ENCODE measurements at places on chromosomes 7 and 10. TPM values are rescaled to one million over a fixed set of nuclear protein-coding genes. Genes with fewer than 3 reads are reported as not detected.

DNA sequence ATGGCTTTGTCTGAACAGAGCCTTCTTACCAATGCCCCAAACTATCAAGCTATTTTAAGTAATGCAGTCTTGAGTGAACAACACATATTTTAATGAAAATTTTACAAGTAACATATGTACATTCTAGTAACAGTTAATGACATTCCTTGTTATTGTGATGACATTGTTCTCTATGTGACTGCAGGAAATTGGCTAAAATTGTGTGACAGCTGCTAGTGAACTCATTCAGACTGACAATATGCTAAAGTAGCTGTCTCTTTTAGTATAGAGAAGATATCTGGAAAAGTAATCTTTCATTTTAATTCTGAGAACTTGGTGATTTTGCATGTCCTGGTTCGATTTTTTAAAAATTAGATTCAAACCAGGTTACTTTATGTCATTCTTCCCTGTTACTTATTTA, 259.8 kb upstream of the MAGI2 start:
- DNase-seq: no peak

- no peak for DNase-seq
Measured at GRCh38 chr10:6649903-6650302, 69.8 kb upstream of the PRKCQ start.

The MUC3A gene
- polyA plus RNA-seq: 0.72 TPM

GRCh38 chr10:79189853-79190435, 121.2 kb downstream of the ZMIZ1 start:
- DNase-seq: no peak

All from renal cortex interstitium (tissue), 15 donors.